Thyroid gland (tissue), 4 donors: ENCODE measurements at places on chromosomes 13 and 19. TPM values are rescaled to one million over a fixed set of nuclear protein-coding genes. Genes with fewer than 3 reads are reported as not detected.

CYP2B6 gene
- not detected for total RNA-seq

DNA sequence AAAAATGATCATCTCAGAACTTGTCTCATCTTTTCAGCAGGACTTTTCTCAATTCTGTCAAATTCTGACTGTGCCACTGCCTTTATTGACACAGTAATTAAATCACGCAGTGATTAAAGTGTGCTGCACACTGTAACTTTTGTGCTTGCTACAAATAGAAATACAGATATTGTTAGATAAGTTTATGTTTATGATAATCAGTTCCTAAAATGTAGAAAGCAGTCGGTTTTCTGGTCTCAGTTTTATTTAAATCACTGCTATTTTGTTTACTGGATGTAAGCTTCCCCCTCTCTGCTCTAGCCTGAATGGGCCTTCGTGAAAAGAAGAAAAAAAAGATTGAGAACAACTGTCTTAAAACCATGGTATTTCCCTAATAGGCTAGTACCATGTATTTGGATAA, 258.8 kb upstream of the STARD13 start:
- no peak for DNase-seq

DNA sequence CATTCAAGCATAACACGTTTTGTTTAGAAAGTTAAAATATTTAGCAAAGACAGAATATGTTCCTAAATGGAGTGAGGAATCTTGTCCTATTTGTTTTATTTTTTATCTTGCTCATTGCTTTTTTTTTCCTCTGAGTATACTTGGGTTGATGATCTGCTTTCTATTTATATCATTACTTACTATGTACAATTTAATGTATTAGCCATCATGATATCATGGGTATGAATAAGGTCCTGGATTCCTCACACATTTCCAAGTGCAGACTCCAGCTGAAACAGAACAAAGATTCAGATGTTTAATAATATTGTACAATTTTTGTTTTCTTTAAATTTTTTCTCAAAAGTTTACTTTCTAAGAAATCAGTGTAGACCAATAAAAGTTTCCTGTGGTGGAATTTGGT, 388.2 kb downstream of the GPC6 start:
- no peak for DNase-seq

DNA sequence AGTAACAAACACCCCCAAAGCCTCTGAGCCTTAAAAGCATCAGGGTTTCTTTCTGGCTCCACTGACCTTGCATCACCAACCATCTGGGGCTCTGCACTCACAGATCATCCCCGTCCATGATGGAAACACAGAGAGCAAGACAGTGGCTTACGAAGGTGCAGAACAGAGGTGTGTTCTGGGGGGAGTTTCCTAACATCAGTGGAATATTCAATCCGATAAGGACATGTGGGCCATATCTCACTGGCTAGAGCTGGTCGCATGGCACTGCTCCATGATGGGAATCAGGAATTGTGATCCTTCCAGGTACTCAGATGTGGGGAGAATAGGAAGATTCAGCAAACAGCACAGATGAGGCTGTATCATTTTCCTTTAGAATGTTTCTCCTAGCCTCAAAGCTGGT, 457.2 kb downstream of the IRS2 start:
- no peak for DNase-seq

GRCh38 chr19:1725100-1726064, 27.9 kb upstream of the ONECUT3 start:
- no peak for DNase-seq

- peak; percentile 67 for DNase-seq
These were observed 6.1 kb downstream of the BEST2 start for GRCh38 chr19:12757544-12758274.

GRCh38 chr19:8457209-8457608, 12.4 kb downstream of the HNRNPM start:
- no peak for DNase-seq

- DNase-seq: no peak
These were observed 85.2 kb downstream of the EDNRB start for GRCh38 chr13:77833331-77833863.

- DNase-seq: no peak
These were observed 6.8 kb downstream of the CYSLTR2 start for GRCh38 chr13:48660361-48661076.

DNA sequence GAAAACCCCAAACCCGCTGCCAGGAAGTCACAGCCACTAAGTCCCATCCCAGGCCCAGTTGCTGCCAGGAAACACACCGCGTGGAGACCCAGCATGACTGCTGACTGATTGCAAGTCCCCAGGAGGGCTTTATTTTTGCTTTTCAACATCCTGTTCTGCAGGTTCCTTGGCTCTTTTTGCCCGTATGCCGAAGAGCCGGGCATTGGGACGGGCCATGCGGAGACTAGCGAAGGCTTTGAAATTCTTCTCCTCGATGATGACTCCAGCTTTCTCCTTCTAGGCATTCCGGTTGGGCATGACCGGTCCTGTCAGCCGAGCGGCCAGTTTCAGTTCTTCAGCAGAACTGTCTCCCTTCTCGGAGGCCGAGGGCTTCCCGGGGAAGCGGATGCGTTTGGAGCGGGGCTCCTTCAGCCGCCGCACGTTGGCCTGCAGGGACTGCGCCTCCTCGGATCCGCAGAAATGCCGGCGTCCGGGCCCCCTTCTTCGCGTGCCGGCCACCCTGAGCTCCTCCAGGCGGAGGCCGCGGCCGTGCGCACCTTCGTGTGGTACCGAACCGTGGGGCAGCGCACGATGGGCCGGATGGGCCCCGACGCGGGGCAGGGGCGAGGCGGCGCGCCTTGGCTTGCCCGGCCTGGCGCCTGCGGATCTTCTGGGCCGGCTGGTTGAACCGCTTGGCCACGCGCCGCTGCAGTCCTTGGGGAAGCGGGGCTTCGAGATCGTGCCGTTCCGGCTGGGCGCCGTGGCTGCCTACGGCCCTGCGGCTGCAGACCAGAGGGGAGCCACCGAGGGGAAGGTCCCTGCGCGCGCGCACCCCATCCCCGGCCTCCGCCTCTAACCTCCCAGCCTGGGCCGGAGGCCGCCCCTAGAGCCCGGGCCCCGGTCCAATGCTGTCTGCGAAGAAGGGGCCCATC, 15.2 kb downstream of the ZSCAN5C start:
- peak; percentile 8 for DNase-seq

DNA sequence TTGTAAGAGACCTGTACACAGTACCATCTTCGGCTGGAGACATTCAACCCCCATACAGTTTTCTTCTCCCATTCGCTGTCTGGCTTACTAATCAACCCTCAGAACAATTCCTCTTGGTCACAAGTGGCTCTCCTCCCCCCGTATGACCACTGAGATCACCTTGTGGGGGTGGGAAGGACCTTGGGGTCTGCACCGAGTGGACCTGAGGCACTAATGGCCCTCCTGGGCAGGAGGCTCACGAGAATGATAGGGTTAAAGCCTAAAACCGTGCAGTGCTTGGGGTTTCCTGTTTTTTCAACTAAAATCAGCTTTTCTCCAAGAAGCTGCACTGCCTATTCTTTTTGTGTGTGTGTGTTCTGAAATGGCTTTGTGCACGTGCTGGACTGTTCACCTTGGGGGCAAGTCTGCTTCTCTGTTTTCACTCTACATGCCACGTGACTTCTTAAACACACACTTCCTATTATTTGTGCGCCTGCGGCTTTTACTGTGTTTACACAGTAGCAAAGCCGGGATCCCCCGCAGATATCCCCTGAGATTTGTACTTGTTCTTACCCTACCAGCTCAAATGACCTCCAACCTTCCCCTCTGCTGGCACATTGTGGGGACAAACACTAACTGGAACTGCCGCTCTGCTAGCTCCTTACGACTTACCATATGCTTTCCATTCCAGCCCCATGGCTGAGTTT, 12.3 kb downstream of the RBM26 start:
- no peak for DNase-seq

- no peak for DNase-seq
These were observed 258.9 kb downstream of the KCNRG start for GRCh38 chr13:50274181-50274580.

DNA sequence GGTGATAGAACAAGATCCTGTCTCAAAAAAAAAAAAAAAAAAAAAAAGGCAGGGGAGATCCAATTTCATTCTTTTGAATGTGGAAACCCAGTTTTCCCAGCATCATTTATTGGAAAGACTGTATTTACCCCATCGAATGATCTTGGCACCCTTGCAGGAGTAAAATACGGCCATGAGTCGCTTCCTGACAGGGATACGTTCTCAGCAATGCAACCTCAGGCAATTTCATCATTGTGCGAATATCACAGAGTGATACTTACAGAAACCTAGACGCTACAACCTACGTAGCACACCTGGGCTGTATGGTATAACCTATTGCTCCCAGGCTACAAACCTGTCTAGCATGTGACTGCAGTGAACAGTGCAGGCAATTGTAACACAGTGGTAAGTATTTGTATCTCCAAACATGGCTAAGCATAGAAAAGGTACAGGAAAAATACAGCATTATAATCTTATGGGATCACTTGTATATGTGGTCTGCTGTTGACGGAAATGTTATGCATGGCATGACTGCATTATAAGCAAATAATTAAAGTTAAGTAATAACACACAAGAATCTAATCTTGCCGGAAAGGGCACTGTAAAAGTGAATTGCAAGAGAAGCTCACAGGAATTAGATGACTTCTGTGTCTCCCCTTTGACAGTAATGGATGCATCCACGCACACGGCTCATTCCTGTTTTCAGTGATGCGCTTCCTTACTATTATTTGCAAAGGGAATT, 24.1 kb downstream of the RFX2 start:
- DNase-seq: no peak

DNA sequence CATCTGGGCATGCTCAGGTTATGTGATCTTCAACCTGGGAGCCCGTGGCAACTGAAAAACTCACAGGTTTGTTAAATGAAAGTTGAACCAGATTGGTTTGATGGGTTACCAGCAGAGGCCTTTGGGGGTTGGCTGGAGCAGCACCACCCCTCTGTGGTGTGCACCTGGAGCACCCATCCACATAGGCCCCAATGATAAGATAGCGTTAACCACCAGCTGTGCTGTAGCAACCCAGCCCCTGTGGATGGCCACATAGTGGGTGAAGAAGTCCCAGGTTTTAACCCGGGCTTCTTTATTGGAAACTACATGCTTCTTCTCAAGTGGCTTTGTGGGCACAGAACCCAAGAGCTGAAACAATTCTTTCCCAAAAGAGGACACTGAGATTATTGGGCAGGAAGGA, 22.6 kb upstream of the MTIF3 start:
- no peak for DNase-seq

DNA sequence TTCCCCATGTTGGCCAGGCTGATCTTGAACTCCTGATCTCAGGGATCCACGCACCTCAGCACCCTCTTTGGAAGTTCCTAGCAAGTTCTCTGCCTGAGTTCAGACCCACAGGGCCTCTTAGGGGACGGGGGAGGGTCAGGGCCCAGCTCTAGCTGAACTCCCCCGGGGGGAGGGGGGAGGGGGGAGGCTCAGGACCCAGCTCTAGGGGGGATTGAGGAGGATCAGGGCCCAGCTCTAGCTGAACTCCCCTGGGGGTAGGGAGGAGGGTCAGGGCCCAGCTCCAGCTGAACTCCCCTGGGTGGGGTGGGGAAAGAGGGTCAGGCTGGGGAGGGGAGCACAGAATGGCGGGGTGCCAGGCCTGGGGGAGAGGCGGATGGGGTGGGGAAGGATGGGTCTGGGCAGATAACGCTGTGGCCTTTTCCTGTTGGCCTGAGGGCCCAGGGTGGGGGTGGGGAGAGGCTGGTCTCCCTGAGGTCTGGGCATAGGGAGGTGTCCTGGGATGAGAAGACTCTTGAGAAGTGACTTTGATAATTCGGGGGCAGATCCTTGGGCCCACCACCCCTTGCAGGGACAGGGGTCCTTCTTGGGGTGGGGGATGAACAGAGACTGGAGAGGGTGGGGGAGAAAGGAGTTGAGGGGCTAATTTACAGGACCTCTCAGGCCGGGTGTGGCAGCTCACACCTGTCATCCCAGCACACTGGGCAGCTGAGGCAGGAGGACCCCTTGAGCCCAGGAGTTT, 5.5 kb upstream of the PTBP1 start:
- DNase-seq: no peak

DNA sequence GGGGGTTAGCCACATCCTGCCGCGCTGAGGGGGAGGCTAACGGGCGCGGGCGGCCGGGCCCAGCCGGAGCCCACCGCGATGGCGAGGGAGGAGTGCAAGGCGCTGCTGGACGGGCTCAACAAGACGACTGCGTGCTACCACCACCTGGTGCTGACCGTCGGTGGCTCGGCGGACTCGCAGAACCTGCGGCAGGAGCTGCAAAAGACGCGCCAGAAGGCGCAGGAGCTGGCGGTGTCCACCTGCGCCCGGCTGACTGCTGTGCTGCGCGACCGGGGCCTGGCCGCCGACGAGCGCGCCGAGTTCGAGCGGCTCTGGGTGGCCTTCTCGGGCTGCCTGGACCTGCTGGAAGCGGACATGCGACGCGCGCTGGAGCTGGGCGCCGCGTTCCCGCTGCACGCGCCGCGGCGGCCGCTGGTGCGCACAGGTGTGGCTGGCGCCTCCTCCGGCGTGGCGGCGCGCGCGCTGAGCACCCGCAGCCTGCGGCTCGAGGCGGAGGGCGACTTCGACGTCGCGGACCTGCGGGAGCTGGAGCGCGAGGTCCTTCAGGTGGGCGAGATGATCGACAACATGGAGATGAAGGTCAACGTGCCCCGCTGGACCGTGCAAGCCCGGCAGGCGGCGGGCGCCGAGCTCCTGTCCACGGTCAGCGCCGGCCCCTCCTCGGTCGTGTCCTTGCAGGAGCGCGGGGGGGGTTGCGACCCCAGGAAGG, 692 bp downstream of the RGS9BP start:
- DNase-seq: peak; percentile 39

GRCh38 chr13:111640476-111640875, 320.0 kb downstream of the TEX29 start:
- no peak for DNase-seq

- no peak for DNase-seq
These were observed 767.7 kb downstream of the LIG4 start for GRCh38 chr13:107447591-107447990.

GRCh38 chr19:40460185-40460584, 5.4 kb downstream of the BLVRB start:
- no peak for DNase-seq

- no peak for DNase-seq
These were observed 902 bp upstream of the ZNF428 start for GRCh38 chr19:43620061-43621001.

DNA sequence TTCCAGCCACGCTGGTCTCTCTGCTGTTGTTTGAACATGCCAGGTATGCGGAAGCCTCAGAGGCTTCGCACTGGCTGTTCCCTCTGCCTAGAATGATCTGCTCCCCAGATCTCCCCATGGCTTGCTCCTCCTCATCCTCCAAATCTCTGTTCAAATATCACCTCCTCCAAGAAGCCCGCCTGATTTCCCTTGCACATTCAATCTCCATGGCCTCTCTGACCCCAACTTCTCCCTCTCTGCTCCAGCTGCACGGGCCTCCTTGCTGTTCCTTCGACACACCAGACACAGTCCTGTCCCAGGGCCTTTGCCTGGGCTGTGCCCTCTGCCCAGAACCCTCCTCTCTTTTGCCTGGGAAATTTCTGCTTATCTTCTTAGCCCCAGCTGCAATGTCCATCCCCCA, 52.5 kb upstream of the PTPRS start:
- no peak for DNase-seq

GRCh38 chr19:5047251-5047935, 78.5 kb downstream of the KDM4B start:
- no peak for DNase-seq

DNA sequence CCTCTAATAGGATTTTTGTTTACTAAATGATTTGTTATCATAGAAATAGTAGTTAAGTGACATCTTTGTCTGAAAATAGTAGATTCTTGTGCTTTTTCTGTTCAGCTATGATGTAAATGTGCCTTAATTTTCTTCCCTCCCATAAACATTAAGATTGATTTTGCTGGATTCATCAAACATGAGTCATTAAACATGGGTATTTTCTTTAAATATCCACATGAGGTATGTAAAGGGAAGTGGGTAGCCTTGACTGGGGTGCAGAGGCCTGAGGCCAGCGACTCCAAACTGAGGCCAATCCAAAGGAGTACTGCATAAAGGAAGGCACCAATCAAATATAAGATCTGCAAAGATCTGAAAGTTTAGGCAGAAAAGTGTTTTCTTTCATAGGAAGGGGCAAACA, 3.7 kb downstream of the ZNF136 start:
- no peak for DNase-seq
